Activated CD4-positive, alpha-beta T cell treated with anti-CD3 and anti-CD28 coated beads for 4 hours (primary cell): ENCODE measurements at places on chromosomes 3 and 15.

GRCh38 chr3:11273891-11274291 is 1.7 kb downstream of the ATG7 start:
- DNase-seq: no peak

DNA sequence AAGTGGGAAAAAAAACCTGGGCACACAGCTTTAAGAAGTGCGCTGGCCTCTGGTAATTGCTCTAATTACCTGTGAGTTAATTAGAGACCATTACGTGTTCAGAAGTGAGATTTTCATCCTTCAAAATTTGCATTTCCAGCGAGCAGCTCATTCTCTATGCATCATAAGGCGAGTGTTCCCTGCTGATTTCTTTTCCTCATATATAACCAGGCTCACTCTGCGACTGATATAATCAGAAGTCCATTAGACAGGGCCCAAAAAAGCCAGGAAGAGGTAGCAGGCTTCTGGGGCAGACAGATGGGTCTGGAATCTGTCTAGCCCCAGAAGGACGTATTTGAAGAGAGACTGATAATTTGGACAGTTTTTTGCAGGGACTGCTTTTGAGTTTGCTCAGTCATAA is 158.7 kb downstream of the MTHFS start:
- no peak for DNase-seq

- no peak for DNase-seq
Measured at GRCh38 chr15:88448991-88449461, 18.2 kb downstream of the MRPL46 start.

GRCh38 chr3:72627271-72627670 is 221.0 kb downstream of the SHQ1 start:
- DNase-seq: no peak

- no peak for DNase-seq
Measured at GRCh38 chr3:146160321-146160963, 542 bp downstream of the PLOD2 start.

GRCh38 chr3:186360779-186361178 is 1.3 kb downstream of the DGKG start:
- DNase-seq: no peak

DNA sequence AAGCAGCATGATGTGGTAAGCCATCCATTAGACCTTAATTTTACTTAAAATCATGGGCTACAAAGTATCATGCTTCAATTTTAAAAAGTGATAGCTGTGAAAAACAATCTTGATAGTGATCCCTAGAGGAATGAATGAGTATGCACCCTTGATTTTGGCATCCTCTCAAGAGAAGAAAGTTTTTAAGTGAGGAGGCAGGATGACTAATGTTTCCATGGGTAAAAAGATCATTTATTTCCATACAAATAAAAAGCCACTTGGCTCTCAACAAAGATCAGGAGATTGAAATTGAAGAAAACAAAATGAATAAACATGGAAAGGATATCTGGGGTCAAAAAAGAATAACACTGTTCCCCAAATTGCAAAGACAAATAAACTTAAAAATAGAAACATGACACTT is 305.4 kb downstream of the MEX3B start:
- no peak for DNase-seq

- DNase-seq: no peak
Measured at GRCh38 chr3:179668429-179668828, 15.6 kb downstream of the USP13 start.

DNA sequence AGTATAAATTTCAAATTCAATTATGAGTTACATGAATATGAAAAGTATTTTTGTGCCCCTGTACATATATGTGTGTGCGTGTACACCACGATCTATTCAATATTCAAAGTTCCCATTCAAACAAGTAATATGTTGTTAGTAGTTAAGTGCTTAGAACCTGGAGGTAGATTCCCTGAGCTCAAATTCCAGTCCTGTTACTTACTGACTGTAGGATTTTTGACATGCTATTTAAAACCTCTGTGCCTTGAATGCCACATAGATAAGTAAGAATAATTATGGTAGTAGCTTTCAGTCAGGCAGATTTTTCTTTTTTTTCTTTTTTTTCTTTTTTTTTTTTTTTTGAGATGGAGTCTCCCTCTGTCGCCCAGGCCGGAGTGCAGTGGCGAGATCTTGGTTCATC is 53.3 kb upstream of the CMSS1 start:
- no peak for DNase-seq

DNA sequence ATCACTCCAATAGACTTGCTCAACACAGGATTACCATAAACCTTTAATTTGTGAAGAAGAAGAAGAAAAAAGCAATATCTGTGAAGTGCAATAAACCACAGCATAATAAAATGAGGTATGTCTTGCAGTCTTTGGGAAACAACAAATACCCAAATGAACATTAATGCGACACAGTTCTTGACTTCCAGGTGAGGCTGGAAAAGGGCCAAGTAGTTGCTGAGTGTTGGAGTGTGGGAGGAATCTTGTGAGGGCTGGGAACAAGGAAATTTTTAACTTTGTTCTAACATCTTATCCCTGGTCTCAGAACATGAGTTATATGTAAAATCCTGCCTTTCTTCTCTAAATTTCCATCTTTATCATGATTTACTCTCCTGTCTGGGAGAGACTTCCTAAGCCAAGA is 206.5 kb downstream of the DTWD1 start:
- no peak for DNase-seq

DNA sequence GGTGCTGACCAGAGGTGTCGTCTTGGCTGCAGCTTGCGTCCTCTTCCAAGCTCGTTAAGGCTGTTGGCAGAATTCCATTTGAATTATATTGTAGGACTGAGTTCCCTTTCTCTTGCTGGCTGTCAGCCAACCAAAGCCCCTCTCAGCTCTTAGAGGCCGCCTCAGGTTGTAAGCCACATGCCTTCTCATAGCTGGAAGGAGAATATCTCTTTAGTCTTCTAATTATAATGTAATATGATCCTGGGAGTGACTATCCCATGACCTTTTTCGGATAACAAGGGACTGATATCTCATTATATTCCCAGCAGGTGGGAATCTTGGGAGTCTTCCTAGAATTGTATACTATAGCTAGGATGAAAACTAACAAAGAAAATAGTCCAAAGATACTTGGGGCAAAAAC is 4.8 kb downstream of the SCG5 start:
- DNase-seq: no peak

DNA sequence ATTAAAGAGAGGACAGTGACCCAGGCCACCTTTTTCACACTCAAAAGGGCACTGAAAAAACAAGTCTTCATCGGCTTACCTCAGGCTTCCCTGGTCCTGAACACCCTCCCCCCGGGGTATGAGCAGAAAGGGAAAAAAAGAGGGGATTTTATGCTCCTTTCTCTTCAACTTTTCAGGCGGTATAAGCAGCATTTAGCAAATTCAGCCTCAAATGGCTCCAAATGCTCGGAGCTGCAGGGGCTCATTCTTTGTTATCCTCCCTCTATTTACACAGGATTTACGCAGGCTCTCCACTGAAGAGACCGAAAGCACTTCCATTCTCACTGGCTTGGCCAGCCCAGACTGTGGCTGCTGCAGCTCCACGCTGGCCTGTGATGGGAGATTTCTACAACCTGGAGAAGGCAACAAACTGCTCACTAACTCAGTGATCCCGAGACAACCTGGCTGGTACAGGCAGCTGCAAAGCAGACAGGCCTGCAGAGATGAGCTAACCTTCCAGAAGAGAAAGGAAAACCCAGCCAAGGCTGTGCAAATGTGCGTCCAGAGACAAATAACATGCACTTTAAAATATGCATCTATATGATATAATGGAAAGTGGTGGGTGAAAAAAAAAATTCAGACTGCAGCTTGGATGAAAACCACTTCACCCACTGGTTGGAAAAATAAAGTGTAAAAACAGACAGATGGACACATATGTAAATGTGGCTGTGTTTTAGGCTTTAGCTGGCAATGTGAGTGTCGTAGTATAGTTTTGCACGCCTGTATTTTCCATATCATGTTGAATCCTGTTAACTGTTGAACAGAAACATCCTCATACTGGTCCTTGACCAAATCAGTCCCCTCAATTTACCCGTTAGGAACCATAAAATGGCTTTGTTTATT is 54.2 kb downstream of the MEIS2 start:
- no peak for DNase-seq

- DNase-seq: no peak
Measured at GRCh38 chr3:171833789-171834460, 9.2 kb upstream of the TMEM212 start.

GRCh38 chr3:180624714-180625113 is 22.8 kb downstream of the TTC14 start:
- no peak for DNase-seq

DNA sequence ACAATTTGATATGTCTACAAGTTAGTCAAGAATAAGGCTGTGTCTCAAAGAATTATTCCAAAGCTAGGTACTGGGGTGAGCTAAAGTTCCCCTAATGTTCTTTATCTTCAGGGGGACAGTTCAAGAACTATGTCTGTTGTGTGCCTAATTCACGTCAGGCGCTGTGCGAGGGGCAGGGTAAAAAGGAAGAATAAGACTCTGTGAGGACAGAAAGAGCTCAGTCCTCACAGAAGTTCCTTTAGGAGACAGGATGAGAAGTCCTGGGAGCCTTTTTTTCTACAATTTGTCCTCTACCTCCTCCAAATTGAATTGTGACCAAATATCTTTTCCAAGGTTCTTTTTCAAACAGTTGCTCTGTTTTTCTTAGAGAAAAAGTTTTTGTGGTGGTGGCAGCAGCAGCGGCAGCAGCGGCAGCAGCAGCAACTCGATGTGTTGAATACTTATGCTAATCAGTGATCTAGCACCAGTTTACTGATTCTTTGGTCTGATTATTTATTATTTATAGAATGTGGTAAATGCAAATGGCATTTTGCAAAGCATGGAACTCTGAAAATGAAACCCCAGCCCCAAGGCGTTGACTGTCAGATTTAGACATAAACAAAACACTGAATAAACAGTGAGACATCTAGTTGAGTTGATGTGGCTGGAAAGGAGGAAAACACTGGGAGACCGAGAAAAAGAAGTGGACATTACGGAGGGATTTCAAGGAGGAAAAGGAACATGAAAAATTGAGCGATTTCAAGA is 88.6 kb downstream of the GTPBP8 start:
- DNase-seq: no peak

GRCh38 chr3:182936918-182937285 is 43.4 kb downstream of the DCUN1D1 start:
- no peak for DNase-seq

- no peak for DNase-seq
Measured at GRCh38 chr3:155001289-155002010, 78.7 kb upstream of the MME start.

- DNase-seq: no peak
Measured at GRCh38 chr15:68205558-68205944, 419 bp upstream of the CALML4 start.

DNA sequence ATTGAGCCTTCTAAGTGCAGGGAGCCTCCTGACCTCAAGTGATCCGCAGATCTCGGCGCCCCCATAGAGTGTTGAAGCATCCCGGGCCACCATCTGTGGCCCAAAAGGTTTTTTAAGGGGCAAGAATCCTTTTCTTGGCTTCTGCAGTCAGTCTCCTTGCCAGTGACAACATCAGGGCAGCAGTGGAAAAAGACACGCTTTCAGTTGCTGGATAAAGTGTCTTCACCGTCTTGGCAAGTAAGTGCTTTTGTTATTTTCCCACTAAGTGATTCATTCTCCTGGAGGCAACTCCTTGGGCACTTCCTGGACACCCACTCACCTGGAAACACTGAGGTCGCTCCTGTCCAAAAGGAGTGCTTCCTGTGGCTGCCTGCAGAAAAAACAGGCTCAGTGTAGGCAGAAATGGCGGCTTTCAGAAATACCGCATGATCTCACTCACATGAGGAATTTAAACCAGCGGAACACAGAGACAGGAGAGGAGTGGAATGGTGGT is 71.7 kb upstream of the ABHD2 start:
- no peak for DNase-seq

DNA sequence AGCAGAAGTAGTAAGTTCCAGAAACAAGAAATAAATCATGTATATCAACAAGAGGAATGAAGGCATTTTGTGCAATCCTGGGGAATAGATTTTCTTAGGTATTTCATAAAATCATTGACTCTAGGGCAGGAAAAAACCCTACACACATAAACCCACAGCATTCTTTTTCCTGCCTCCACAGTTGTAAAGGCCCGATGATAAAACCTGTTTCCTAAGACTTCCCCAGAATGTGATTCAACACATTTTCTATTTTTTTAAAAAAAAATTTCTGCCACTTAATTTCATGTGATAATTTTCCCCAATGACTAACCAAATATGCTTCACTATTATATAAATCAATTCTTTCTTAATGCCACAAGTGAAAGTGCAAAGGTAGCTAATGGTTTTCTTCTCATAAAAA is 407.0 kb downstream of the FHIT start:
- DNase-seq: no peak

DNA sequence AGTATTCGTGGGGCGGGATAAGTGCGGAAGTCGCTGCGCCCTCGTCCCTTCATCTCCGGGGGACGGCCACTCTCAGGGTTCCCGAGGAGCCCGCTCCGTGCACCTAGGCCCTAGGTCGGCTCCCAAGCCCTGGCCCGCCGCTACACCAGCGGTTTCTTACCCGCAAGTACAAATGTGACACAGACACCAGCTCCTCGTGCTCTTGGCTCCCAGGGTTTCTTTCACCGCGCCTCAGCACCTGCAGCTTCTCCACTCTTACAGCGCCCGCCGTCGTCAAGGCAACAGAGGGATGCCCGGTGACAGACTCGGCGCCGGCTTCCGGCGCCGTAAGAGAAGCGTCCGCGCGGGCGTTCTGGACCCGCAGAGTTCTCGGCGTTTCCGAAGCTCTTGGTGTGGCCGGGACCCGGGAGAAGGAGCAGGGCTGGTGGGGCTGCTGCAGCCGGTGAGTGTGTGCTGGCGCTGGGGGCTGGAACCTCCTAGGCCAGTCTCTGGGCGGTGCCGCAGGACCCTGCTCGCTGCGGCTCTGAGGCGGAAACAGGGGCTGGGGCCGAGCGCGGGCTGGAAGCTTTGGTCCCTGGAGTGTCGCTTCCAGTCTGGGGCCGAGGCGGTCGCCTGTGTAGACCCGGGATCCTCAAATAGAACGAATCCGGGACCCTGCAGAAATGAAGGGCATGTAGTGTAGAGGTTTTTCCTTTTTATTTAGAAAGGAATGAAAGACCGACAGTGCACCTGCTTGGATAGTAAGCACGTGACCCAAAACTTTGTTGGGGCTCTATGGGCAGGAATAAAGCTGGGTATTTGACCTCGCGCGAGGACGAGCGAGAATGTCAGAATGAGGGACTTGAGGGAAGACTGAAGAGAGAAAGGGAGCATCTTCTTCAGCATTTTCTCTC is 155.4 kb upstream of the GOLGA6L4 start:
- peak; percentile 4 for DNase-seq

DNA sequence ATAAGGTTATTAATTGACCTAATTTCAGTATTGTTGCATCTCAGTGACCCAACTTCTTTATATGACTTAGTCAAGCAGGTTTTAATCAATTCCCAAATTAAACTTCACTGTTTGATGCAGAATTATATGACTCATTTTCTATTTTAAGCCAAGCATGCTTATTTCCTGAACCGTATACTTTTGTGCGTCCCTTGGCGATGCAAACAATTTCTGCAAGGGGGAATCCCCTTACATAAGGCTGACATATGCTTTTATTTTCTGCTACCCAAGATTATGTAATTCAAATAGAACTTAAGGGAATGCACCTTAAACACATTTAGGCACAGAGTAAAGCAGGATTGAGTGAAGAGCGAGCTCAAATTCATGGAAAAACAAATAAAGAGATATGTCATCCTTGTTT is 303.9 kb downstream of the PDCD6IP start:
- DNase-seq: no peak

- no peak for DNase-seq
Measured at GRCh38 chr3:149299938-149300801, 33.3 kb downstream of the TM4SF18 start.

- no peak for DNase-seq
Measured at GRCh38 chr3:71469138-71469435, 114.4 kb downstream of the FOXP1 start.

- DNase-seq: no peak
Measured at GRCh38 chr3:160473221-160473620, 23.6 kb upstream of the TRIM59 start.
